Mammary epithelial cell (primary cell): ENCODE measurements at places on chromosomes 3 and 15. TPM values are rescaled to one million over a fixed set of nuclear protein-coding genes. Genes with fewer than 3 reads are reported as not detected.

Gene TERC
- not detected for polyA plus RNA-seq

Gene LOXL1
- polyA plus RNA-seq = 18.7 TPM

Gene ADAMTSL3
- 0.02 TPM for polyA plus RNA-seq

Gene MORC1
- polyA plus RNA-seq = not detected

Gene C15orf62
- 0.05 TPM for polyA plus RNA-seq

Gene UBA7
- 8.3 TPM for polyA plus RNA-seq

Gene HYAL1
- polyA plus RNA-seq = 2.5 TPM

Gene CLRN1
- not detected for polyA plus RNA-seq

Gene DOCK3
- 0.08 TPM for polyA plus RNA-seq

Gene SMC4
- polyA plus RNA-seq = 35.7 TPM

Gene CFAP91
- 0.07 TPM for polyA plus RNA-seq

Gene TJP1
- 53.0 TPM for polyA plus RNA-seq

Gene VGLL3
- polyA plus RNA-seq = 11.1 TPM

Gene KBTBD13
- polyA plus RNA-seq = not detected

Gene PARP15
- polyA plus RNA-seq = 0.06 TPM

Gene DPPA2
- not detected for polyA plus RNA-seq

Gene SEMA3G
- polyA plus RNA-seq = 0.24 TPM

Gene GOLGA8G
- not detected for polyA plus RNA-seq

Gene CX3CR1
- not detected for polyA plus RNA-seq

Gene ROPN1B
- polyA plus RNA-seq = 0.49 TPM

Gene NUSAP1
- polyA plus RNA-seq = 86.3 TPM
